ENCODE measurements at places on chromosomes 12 and 14.

DNA sequence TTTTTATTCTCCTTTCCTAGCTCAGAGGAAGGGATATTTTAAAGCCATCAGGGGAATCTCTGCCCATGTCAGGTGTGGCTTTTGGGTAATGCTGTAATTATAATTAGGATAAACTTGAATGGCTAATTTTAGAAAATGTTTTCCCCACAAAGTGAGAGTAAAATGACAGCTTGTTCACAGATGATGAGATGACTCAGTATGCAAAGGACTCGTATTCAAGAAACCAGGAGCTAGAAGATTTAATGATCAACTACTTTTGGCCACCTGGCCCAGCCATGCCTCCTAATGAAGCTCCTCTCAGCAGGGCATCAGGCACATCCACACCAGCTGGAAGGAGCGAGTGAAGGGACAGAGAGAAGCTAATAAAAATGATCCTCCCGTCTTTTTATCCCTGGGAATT, 29.0 kb upstream of the PLEKHG7 start:
- DNase-seq = no peak

DNA sequence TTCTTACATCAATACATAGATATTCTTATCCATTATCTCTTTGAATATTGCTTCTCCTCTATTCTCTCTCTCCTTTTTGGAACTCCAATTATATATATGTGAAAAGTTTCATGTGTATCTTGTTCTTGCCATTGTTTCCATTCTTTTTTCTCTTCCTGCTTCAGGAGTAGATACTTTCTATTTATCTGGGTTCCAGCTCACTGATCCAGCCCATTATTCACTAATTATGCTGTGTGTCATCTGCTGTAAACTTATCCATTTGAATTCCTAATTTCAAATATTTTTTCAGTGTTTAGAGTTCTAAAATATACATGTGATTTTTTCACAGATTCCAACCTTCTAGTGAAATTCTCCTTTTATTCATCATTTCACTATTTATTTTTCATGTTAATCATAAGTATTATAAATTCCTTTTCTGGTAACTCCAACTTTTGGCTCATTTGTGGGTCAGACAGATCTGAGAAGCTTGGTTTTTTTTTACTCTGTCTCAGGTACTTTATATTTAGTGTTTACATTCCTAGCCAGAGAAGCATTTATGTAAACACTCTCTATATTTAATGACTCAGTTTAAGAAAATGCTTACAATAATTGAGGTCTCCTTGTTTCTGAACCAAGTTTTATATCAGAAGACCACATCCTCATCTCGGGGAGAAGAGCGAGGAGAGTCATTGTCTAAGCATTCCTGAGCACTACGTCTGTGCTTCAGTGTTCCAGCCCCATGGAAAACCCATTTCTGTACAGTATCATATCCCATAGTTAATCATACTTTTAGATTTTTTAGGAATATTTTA, 15.9 kb upstream of the AMIGO2 start:
- no peak for DNase-seq

GRCh38 chr12:46357438-46358324, 14.9 kb downstream of the SLC38A2 start:
- DNase-seq = no peak

DNA sequence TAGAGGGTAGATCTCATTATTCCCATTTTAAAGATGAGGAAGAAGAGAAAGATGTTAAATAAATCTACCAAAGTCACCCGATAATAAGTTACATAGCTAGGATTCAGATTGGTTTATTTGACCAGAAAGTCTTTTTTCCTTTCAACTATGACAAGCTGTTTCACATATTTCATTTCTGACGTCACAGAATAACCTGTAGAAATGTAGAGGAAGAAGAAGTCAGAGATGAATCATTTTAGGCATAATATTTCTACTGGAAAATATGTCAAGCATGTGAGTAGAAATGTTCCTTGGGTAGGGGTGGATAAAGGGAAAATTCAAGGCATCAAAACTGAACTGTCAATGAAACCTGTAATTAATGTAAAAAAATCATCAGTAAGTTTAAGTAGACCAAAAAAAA, 107.0 kb downstream of the MGST1 start:
- DNase-seq = no peak

DNA sequence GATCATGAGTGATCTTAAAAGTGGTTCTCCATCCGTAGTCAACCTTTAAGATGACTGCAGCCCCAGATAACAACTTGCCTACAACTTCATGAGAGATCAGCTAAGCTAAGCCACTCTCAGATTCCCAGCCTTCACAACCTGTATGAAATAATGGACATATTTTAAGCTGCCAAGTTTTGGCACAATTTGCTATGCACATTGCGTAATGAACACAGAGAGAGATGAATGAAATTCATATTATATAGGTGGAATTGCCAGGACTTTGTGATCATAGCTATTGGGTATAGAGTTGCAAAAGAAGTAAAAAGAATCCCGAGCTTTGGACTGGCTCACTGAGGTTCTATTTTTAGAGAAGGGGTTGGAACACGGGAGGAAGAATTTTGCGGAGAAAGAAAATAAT, 59.1 kb upstream of the EGLN3 start:
- DNase-seq = no peak

DNA sequence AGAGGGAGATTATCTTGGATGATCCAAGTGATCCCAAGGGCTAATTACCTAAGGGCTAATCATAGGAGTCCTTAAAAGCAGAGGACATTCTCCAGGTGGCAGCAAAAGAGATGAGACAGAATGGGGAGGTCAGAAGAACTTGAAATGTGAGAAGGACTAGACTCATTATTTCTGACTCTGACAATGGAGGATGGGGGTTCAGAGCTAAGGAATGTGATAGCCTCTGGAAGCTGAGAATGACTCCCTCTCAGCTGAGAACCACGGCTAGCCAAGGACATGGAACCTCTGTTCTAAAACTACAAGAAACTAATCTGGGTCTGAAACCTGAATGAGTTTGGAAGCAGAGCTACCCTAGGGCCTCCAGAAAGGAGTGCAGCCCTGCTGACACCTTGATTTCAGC, 35.6 kb upstream of the ANKS1B start:
- no peak for DNase-seq

- DNase-seq = no peak
Observed at GRCh38 chr12:40474630-40475029, 217.6 kb upstream of the CNTN1 start.

DNA sequence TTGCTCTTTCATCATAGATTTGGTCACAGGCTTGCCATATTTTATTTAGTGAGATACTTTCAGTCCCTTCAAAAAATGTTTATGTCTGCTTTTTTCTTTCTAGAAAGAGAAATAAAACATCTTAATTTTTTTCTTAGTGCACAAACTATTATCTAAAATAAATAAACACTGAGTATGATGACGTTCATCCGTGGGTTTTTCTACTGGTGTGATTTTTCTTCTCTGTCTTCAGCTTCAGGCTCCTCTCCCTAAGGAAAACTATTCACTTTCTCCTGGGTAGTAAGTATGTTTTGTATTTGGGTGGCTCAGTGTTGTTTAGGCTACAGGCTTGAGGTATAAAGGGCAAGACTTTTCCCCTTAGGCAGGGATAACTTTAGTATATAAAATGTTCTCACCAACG, 154.7 kb downstream of the DACT1 start:
- no peak for DNase-seq

DNA sequence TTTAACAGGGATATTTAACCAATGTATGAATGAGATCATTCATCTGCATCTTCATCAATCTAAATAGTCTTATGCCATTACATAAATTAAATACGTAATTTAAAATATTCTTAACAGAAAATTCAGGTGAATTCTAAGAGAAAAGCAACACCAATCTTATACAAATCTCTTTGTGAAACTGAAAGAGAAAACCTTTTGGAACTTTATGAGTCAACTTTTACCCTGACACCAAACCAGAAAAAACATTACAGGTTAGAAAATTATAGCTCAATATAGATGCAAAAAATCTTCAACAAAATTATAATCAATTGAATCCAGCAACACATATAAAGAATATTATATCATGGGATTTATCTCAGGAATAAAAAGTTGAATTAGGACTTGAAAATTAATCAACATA, 3.4 kb downstream of the GLIPR1L1 start:
- DNase-seq = no peak
